ENCODE measurements at places on chromosomes 1 and 21.

GRCh38 chr1:99264201-99265021 lies at the start of gene PLPPR4:
PLPPR4 (plus strand) TSS chr1:99264492; CDS start chr1:99264594, 102 bp downstream.
- DNase-seq: peak; percentile 26

DNA sequence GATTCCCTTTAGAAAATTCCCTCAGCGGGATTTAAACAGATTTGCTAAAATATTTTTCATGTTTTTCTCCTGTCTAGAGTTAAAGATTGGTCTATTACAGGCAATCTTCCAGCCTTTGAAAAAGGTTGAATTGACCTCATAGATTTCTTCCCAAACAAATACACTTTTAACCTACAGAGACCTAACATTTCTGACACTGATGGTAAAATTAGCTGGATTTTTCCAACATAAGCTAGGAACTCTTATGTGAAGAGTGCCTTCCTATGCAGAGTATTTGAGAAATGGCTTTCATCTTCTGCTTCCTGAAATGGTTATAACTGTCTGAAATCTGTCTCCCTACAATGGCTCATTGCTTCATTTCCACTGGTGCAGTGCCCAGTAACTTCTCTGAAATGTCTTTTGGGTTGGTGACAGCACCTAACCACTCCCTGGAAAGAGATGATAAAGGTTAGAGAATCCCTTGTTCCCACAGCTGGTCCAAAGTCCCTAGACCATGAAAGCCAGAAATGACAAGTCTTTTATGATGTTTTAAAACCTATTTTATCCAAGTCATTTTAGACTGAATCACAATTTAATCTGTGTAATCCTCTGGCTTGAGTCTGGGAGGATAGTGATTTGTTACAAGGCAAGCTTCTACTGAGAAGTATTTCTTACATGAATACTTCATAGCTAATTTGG lies 269.4 kb downstream of the BACH1 start:
- no peak for DNase-seq

- DNase-seq: no peak
These were observed 36.7 kb upstream of the HP1BP3 start for GRCh38 chr1:20823845-20824244.

GRCh38 chr1:69728206-69728605 lies 160.5 kb downstream of the LRRC7 start:
- no peak for DNase-seq
